ENCODE measurements at places on chromosomes 1 and 21. TPM values are rescaled to one million over a fixed set of nuclear protein-coding genes. Genes with fewer than 3 reads are reported as not detected.

C1QA gene
- total RNA-seq: 231 TPM

DNA sequence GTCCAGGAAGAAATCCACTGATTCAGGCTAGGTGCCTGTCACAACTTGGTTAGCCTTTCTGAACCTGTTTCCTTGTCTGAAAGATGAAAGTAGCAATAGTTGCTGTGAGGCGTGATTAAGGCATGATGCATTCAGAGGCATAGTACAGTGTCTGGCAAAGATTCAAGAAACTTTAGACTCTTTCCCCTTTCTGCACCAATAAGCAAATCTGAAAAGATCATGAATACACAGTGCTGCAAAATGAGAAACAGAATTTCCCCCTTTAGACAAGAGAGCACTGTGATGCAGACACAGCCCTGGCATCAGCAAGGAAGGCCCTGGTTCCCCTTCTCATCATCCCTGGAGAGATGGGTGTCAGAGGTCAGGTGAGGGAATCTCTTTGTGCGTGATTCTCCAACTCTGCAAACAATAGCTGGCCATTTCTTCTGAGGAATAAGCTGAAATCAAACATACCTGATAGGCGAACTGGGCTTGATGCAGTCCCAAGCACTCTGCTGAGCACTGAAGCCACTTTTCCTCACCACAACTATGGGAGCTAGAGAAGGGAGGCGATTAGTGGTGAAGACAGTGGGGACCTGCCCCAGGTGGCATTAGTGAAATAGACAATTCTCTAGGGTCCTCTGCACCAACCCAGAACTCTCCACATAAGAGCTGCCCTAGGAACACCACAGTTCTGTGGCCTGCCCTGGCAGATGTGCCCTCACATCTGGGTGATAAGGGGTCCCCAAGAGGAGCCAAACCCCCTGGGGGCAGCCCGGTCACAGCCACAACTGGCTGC is 41.7 kb downstream of the ITPKB start:
- peak overlapping the region; percentile 48 for H3K27ac ChIP-seq
- no peak for DNase-seq
- H3K4me1 ChIP-seq: peaks cover 34% of the 10 kb centered on the region
- no peak overlapping the region for H3K4me3 ChIP-seq
- H3K27me3 ChIP-seq: no peaks in the 10 kb centered on the region
- no peaks in the 10 kb centered on the region for H3K36me3 ChIP-seq

DNA sequence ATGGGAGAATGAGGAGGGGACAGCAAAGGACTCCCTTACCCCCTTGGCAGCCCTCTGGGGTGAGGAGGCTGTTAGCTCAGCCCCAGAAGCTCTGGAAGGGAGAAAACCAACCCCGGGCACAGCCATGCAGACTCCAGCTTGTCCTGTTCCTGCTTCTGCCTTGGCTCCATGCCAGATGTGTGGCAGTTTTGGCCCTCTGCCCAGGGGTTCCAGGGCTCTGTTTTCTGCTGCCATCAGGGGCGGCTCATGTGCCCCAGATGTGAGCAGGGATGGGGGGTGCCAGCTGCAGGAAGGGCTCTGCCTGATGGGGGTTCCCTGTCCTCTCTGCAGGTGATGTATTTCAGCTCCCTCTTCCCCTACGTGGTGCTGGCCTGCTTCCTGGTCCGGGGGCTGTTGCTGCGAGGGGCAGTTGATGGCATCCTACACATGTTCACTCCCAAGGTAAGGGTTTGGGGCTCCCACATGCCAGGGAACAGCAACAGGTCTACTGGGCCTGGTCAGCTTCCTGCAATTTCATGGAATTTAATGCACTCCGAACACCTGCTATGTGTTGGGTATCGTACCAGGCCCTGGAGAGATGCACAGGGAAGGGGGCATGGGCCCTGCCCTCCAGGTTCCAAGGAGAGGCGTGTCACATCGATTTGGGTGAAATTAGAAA is 26.1 kb downstream of the SLC6A17 start:
- no peak overlapping the region for H3K27ac ChIP-seq
- H3K4me1 ChIP-seq: no peaks in the 10 kb centered on the region
- no peaks in the 10 kb centered on the region for H3K36me3 ChIP-seq

- H3K4me1 ChIP-seq: no peaks in the 10 kb centered on the region
- no peak overlapping the region for H3K4me3 ChIP-seq
- no peak for DNase-seq
- peak overlapping the region; percentile 61 for H3K27ac ChIP-seq
- no peaks in the 10 kb centered on the region for H3K36me3 ChIP-seq
Measured at GRCh38 chr1:224081604-224082003, 32.3 kb upstream of the FBXO28 start.

DNA sequence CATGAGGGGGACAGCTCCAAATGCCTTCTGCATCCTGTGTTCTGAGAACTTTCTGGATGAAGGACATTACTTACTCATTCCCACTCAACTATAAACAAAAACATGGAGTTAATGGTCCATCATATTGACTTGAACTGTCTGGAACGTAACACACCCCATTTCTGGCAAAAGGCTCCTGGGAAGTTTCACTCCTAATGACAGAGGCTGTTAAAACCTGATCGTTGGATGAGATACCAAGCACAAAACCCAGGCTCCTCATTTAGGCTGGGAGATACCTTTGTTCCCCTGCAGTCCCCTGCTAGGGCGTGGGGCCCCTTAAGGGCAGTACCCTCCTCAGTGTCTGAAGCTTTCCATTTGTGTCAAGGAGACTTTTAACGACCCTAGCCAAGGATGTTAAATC is 78.9 kb downstream of the RHOU start:
- no peak for DNase-seq
- H3K36me3 ChIP-seq: no peaks in the 10 kb centered on the region
- no peak overlapping the region for H3K4me3 ChIP-seq

DNA sequence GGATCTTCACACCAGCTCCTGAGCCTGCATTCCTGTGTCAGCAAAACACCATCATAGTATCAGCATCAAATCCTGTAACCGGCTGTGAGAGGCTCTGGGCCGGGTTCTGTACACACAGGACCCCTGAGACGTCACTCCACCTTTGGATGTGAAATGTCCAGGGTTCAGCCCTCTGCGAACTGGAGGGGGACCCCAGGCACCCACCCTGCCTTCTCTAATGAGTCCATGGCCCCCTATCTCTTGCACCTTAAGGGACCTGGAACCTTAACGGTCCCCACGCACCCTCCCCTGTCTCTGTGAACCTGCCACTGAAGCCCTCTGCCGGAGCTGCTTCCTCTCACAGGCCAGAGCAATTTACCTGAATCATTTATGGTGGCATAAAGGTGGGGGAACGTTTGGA is 257.8 kb downstream of the NPHP4 start:
- H3K4me3 ChIP-seq: no peak overlapping the region
- no peak for DNase-seq
- no peaks in the 10 kb centered on the region for H3K36me3 ChIP-seq
- no peaks in the 10 kb centered on the region for H3K4me1 ChIP-seq
- H3K27me3 ChIP-seq: no peaks in the 10 kb centered on the region
- no peak overlapping the region for H3K27ac ChIP-seq

DNA sequence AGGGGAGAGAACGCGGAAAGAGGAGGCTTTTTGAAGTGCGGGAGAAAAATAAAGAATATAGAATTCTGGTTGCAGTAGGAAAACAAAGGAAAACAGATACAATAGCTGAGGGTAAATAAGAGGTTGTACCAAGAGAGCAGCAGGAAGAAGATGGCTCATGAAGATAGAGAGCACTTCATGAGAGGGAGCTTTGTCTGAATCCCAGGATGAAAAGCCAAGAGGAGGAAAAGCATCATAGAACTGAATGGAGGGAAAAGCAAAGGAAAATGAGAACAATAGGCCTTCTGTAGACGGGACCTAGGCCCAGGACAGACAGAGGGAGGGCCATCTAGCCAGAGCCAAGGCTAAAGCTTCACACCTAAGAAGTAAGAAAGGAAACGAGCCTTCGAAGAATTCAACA is 49.5 kb downstream of the ATP6V1G3 start:
- DNase-seq: no peak
- H3K27me3 ChIP-seq: no peaks in the 10 kb centered on the region
- H3K36me3 ChIP-seq: no peaks in the 10 kb centered on the region
- H3K27ac ChIP-seq: no peak overlapping the region
- no peak overlapping the region for H3K4me3 ChIP-seq

GRCh38 chr1:233940908-233941307 is 36.4 kb downstream of the SLC35F3 start:
- no peaks in the 10 kb centered on the region for H3K36me3 ChIP-seq
- H3K27ac ChIP-seq: no peak overlapping the region
- no peak for DNase-seq
- no peak overlapping the region for H3K4me3 ChIP-seq
- H3K4me1 ChIP-seq: no peaks in the 10 kb centered on the region
- H3K27me3 ChIP-seq: no peaks in the 10 kb centered on the region

DNA sequence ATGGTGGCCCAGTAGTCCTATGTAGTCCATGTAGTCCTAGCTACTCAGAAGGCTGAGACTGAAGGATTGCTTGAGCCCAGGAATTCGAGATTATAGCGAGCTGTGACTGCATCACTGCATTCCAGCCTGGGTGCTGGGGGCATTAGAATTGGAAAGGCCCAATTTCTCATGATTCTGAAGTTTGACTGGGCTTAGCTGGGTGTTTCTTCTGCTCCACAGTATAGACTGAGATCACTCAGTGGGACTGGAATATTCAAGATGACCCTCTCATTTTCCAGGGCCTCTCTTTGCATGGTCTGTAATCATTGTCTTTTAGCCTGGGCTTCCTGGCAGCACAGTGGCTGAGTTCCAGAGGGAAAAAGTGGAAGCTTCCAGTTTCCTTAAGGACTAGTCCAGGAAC is 26.2 kb downstream of the MROH7 start:
- H3K36me3 ChIP-seq: no peaks in the 10 kb centered on the region
- no peak overlapping the region for H3K27ac ChIP-seq
- H3K4me1 ChIP-seq: no peaks in the 10 kb centered on the region
- no peak overlapping the region for H3K4me3 ChIP-seq
- H3K27me3 ChIP-seq: no peaks in the 10 kb centered on the region

OR6N1 gene
- total RNA-seq: not detected

DNA sequence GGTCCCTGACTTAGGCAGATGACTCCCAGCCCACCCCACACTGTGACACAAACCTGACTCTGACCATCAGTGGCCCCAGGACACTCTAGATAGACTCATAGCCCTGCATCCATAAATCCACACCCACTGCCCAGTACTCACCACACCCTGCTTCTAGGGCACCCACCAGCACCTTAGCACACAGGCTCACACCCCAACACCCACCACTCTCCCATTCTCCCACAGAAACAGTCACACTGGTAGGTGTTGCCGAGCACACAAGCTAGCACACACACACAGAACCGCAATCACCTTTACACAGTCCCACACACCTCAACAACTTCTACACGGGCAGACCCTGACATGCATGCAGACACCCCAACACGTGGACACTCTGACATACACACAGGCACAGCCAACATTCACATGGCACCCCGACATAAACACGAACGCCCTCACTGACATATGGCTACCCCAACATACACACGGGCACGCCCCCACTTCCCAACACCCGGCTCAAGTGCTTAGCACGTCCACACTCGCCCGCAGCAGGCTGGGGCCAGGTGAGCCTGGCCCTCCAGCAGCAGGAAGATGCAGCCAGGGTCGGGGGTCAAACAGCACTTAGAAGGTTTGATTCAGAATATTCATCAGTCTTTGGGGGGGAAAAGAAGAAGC is 105.5 kb upstream of the TARDBP start:
- H3K4me1 ChIP-seq: no peaks in the 10 kb centered on the region
- no peak overlapping the region for H3K27ac ChIP-seq
- no peak overlapping the region for H3K4me3 ChIP-seq
- no peaks in the 10 kb centered on the region for H3K36me3 ChIP-seq
- no peaks in the 10 kb centered on the region for H3K27me3 ChIP-seq

PLA2G2A gene
- total RNA-seq: 509 TPM

DNA sequence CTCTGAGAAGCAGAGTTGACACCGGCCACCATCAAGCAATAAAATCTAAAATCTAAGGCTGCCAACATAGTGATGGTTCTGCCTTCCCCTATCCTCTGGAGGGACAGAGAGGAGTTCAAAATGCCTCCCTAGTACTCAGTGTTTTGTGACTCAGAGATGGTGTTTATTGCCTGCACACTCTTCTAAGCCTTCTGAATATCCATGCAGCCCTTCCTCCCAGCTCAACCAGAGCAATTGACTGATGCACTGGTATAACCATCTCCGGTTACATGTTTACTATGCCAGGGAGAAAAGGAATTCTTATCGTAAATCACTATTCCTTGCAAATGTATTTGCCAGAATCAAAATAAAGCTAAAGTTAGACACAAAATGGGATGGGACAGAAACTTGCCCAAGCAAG is 132.9 kb upstream of the RAB4A start:
- H3K4me1 ChIP-seq: no peaks in the 10 kb centered on the region
- no peak for DNase-seq
- H3K36me3 ChIP-seq: no peaks in the 10 kb centered on the region
- H3K27ac ChIP-seq: no peak overlapping the region
- H3K27me3 ChIP-seq: no peaks in the 10 kb centered on the region

- H3K27ac ChIP-seq: no peak overlapping the region
- no peak overlapping the region for H3K4me3 ChIP-seq
- H3K4me1 ChIP-seq: no peaks in the 10 kb centered on the region
- no peak for DNase-seq
- no peaks in the 10 kb centered on the region for H3K36me3 ChIP-seq
- no peaks in the 10 kb centered on the region for H3K27me3 ChIP-seq
Measured at GRCh38 chr21:14691914-14692313, 145.8 kb upstream of the SAMSN1 start.

GRCh38 chr1:44263568-44264450 is 50.5 kb downstream of the DMAP1 start:
- H3K4me1 ChIP-seq: no peaks in the 10 kb centered on the region
- no peak for DNase-seq
- no peak overlapping the region for H3K27ac ChIP-seq
- H3K36me3 ChIP-seq: no peaks in the 10 kb centered on the region

SLC2A5 gene
- 4.7 TPM for total RNA-seq

DNA sequence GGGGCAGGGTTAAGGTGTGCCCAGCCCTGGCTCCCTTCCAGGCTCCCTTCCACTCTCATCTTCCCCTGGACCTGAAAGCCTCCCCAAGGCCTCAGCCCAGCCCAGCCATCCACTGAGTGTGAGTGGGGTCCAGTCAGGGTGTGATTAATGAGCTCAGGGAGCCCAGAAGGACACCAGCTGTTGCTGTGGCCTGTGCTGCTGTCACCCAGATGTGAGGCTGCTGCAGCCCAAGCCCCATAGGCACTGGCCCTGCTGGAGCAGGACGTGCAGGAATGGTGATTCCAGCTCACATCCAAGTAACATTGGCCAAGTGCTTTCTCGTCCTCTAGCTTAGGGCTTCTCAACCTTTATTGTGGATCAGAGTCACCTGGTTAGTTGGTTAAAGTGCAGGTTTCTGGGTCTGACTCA is 77.6 kb downstream of the EPHB2 start:
- H3K4me1 ChIP-seq: peaks cover 29% of the 10 kb centered on the region
- no peak for DNase-seq

All from tibial nerve (tissue), 4 donors.